ENCODE measurements at places on chromosomes 3 and 15. TPM values are rescaled to one million over a fixed set of nuclear protein-coding genes. Genes with fewer than 3 reads are reported as not detected.

ANKUB1 gene
- not detected for total RNA-seq

AMOTL2 gene
- total RNA-seq = 156 TPM

TGM5 gene
- total RNA-seq = not detected

MESP2 gene
- total RNA-seq = not detected

CHRNA5 gene
- total RNA-seq = not detected

PLA2G4F gene
- not detected for total RNA-seq

ZBTB47 gene
- 69.3 TPM for total RNA-seq

TPM1 gene
- 813 TPM for total RNA-seq

HRG gene
- total RNA-seq = 6.9 TPM

TMC3 gene
- not detected for total RNA-seq

- DNase-seq = no peak
- no peak overlapping the region for H3K27ac ChIP-seq
- H3K4me3 ChIP-seq = no peak overlapping the region
- no peaks in the 10 kb centered on the region for H3K36me3 ChIP-seq
These were observed 317.7 kb upstream of the TLE3 start for GRCh38 chr15:70415398-70415797.

DNA sequence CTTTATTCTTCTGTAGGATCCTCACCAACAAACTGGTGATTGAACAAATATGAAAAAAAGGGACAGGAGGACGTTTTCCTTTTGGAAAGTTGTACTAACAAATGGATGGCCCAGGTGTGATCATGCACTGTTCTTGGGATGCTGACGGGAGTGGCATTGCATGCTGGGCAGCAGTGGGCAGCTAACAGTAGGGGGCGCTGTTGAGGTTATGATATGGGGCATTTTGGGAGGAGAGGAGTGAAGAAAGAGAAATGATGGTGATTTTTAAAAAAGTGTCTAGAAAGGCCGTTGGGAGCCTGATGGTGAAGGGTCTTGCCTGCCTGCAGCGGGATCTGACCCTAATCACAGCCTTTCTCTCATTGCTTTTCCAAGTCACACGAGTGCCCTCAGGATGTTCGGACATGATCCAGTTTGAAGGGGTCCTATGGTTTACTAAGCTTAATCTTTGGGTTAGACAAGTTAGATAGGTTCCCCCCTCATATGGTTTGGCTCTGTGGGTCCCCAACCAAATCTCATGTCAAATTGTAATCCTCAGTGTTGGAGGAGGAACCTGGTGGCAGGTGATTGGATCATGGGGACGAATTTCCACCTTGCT is 46.2 kb upstream of the PRTG start:
- no peak overlapping the region for H3K4me3 ChIP-seq
- H3K36me3 ChIP-seq = no peaks in the 10 kb centered on the region
- no peak for DNase-seq
- H3K27me3 ChIP-seq = no peaks in the 10 kb centered on the region
- no peak overlapping the region for H3K27ac ChIP-seq

DNA sequence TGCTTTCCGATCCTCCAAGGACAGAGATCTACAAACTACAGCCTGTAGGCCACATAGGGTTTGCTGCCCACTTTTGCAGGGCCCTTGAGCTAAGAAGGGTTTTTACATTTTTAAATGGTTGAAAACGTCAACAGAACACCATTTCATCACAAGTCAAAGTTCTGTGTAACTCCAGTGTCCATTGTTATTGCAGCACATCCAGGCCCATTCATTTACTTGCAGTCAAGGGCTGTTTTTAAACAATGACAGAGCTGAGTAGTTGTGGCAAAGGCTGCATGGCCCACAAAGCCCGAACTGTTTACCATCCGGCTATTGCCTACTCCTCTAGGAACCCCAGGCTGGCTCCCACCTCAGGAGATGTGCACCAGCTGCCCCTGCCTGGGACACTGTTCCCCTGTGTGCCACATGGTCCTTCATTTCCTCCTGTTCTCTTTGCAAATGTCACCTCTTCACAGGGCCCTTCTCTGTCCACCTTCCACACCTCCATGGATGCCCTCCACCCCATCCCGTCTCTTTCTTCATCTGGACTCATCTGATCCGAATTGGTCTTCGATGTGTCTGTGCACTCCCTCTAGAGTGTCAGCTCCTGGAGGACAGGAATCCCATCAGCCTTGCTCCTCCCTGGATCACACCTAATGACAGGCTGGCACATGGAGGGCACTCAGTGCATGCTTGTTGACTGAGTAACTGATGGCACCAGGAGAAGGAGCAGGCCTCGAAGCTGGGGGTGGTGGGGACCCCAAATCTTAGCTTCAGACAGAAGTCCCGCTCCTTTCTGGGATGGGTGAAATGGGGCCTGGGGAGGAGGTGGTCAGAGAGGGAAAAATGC is 69.5 kb upstream of the IQSEC1 start:
- H3K4me3 ChIP-seq = no peak overlapping the region
- H3K36me3 ChIP-seq = no peaks in the 10 kb centered on the region
- DNase-seq = peak; percentile 58
- no peaks in the 10 kb centered on the region for H3K27me3 ChIP-seq
- no peak overlapping the region for H3K27ac ChIP-seq

GRCh38 chr3:123909785-123910184 is 25.7 kb upstream of the MYLK start:
- H3K27me3 ChIP-seq = no peaks in the 10 kb centered on the region
- H3K4me3 ChIP-seq = peak overlapping the region; percentile 42
- no peaks in the 10 kb centered on the region for H3K36me3 ChIP-seq
- peaks cover 9% of the 10 kb centered on the region for H3K4me1 ChIP-seq
- H3K27ac ChIP-seq = peak overlapping the region; percentile 87

DNA sequence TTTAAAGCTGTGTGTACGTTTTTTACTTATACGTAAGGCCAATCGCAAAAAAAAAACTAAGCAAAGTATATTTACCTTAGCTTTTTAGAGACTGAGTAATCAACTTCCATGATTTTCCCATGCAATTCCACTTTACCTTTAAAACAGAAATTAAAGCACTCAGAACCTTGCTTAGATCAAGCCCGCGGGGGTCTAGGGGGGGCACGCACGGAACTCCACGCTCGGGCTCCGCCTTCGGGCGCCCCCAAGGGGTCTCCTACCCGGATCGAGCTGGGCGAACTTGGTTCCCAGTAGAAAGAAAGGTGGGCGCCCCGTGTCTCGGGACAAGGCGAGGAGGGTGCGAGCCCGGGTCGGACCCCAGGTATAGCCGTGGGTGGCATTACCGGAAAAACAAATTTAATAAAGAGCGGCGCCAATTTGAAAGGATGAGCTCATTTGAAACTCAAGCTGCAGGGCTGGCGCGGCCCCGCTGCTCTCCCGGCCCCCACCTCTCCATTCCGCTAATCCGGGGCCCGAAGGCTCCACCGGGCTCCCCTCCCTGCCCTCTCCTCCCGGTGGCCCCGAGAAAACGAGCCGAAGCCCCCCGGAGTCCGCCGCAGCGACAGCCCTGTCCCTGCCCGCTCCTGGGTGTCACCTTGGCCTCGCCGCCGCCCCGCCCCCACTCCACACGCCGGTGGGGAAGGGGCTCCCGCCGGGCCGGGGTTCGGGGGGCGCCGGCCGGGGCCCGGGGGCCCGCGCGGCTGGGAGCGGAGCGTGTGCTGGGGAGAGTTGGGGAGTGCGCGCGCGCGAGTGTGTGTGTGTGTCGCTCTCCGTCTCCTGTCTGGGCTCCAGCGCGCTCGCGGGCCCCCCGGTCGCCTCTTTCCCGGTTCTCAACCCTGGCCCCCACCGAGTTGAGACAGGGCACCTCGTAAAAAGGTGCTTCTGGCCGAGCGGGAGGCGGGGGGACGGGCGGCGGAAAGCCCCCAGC is 1.5 kb downstream of the IGF2BP2 start:
- H3K4me1 ChIP-seq = peaks cover 10% of the 10 kb centered on the region
- H3K36me3 ChIP-seq = no peaks in the 10 kb centered on the region
- peak overlapping the region; percentile 67 for H3K4me3 ChIP-seq
- no peak for DNase-seq

DNA sequence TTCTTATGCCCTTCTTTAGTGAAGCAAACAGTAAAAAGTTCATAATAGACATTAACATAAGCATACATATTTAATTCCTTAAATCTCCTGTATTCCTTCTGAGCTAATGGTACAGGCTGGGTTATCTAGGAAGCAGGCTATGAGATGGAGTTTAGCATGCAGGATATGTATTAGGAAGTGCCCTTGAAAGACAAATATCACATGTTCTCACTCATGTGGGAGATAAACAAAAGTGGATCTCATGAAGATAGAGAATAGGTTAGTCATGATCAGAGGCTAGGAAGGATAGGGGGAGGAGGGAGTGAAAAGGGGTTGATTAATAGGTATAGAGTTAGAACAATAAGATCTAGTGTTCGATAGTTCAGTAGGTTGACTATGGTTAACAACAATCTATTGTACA is 105.4 kb downstream of the CLASP2 start:
- H3K4me1 ChIP-seq = no peaks in the 10 kb centered on the region
- no peak overlapping the region for H3K27ac ChIP-seq
- H3K27me3 ChIP-seq = no peaks in the 10 kb centered on the region

DNA sequence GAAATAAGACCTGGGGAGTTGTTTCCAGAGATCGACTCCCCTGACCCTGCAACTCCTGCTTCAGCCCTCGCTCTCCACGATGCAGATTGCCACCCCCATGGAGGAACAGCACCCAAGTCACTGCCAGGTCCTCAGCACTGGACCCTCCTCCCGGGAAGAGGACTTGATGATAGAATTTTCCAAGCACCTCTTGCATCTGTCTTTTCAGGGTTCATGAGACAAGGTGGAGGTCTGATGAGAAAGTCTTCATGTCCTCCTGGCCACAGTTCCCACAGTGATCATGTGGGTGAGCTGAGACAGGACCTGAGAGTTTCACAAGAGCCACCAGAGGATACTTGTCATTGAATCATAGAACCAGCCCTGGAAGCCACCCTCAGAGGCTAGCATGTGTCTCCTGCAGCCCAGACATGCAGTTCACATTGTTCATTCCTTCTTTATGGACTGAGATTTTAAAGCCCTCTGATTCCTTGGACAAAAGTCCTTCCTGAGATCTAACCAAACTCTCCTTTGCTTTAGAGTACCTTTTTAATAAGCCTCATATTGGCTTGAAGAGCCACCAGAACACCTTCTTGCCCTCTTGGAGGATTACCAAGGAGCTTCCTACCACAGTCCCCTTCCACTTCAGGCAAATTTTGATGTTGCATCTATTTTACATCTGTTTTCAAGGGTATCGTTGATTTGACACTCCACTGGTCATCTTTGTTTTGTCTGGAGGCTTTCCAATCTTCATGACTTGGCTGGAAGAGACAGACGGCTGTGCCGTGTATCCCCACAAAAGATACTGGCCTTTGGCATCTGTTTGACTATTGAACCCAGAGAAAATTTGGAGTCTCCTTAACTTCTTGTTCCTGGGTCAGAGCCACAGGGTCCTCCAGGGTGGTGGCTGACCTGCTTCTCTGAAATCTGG is 224.8 kb upstream of the BHLHE40 start:
- no peak overlapping the region for H3K27ac ChIP-seq
- no peaks in the 10 kb centered on the region for H3K27me3 ChIP-seq
- peaks cover 16% of the 10 kb centered on the region for H3K36me3 ChIP-seq
- no peak for DNase-seq
- no peak overlapping the region for H3K4me3 ChIP-seq

DNA sequence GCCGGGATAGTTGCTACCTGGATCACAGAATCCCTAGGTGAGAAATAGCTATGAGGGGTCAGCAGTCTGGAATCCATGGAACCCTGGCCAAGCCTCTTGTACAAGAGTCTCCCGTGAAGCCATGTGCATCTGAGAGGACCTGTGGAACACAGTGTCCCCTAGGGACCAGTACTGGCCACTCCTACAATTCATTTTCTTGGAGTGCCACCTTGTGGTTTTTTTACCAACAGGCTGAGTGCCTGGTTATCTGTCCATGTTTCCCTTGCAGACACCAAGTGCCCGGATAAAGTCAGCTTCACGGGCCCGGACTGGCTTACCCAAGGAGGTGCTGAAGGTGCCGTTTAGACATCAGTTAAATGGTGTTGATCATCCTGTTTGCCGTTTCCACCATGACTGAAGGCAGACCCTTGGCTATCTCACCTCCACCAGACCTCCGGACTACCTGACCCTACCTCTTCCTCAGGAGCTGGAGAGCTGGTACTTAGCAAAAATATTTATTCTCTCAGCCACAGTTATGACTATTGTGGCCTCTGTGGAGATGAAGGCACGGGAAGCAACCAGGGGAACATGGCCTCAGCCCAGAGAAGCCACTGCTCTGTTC is 93.9 kb downstream of the RBPMS2 start:
- no peak overlapping the region for H3K4me3 ChIP-seq
- no peaks in the 10 kb centered on the region for H3K4me1 ChIP-seq
- H3K27ac ChIP-seq = no peak overlapping the region
- peaks cover 66% of the 10 kb centered on the region for H3K36me3 ChIP-seq

GRCh38 chr3:5756443-5756842 is 568.9 kb downstream of the EDEM1 start:
- no peak for DNase-seq
- no peaks in the 10 kb centered on the region for H3K27me3 ChIP-seq

Data from ascending aorta (tissue), 2 donors.